ENCODE measurements at places on chromosomes 3 and 15. TPM values are rescaled to one million over a fixed set of nuclear protein-coding genes. Genes with fewer than 3 reads are reported as not detected.

Gene RFT1
- total RNA-seq = 33.9 TPM

Gene LARP6
- 113 TPM for total RNA-seq

Gene MUC20
- total RNA-seq = not detected

DNA sequence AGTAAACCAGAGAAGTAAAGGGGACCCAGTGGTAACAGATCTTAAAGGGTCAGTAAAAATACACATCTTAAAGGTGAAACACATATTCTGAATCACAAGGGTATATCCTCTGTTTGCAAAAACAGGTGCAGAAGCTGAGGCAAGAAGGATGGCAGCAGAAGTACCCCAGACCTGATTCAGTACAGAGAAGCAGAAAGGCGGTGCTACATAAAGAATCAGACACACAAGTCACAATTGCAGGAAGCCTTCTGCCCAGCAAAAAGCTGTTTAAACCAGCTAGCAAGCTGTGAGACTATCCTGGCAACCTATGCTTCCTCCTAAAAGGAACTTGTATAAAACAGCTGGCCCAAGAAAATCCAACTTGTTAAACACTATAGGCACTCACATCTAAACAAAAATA lies 49.4 kb downstream of the ZNF280D start:
- no peaks in the 10 kb centered on the region for H3K4me1 ChIP-seq
- no peaks in the 10 kb centered on the region for H3K27me3 ChIP-seq
- no peak overlapping the region for H3K4me3 ChIP-seq

DNA sequence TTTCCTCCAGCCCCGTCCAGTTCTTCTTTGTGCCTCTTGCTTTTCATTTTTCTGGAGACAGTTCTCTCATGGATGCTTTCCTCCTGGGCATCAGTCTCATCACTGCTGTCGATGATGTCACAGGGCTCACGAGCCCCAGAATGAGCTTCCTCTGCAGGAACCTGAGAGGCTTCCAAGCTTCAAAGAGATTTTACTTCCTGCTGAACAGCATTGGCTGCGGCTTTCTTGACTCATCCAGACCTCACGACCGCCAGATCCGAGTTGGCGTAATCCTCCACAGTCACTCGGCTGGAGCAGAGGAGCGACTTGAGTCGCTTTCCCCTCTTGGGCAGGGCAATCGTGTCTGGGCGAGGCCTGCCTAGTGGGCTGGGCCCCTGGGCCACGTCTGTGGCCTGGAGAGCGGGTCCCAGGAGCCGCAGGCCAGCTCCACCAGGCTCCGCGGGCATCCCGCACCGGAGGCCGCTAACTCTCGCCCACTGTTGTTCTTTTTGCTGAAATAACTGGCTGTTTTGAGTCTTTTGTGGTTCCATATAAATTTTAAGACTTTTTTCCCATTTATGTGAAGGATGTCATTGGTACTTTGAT lies 20.8 kb upstream of the FAN1 start:
- H3K27me3 ChIP-seq = peaks cover 19% of the 10 kb centered on the region
- H3K4me3 ChIP-seq = no peak overlapping the region
- H3K36me3 ChIP-seq = no peaks in the 10 kb centered on the region
- DNase-seq = no peak

DNA sequence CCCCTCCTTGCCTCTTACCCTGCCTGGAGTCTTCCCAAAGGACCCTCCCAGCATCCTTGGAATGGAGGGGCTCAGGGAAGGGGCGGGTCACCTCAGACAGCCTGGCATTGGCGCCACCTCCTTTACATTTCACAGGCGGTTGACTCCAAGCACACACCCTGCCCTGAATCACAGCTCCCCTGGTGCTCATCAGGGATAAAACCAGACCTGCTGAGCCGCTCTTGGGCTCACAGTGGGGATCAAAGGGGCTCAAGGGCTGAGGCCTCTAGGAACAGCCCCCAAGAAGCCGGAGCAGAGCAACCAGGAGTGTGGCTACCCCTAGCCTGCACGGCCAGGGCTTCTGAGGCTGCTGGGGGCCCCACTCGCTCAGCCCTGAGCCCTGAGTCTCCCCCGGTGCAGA lies 16.6 kb downstream of the LINGO1 start:
- H3K36me3 ChIP-seq = no peaks in the 10 kb centered on the region
- peaks cover 19% of the 10 kb centered on the region for H3K27me3 ChIP-seq
- no peak overlapping the region for H3K4me3 ChIP-seq
- H3K4me1 ChIP-seq = no peaks in the 10 kb centered on the region
- no peak overlapping the region for H3K27ac ChIP-seq

- no peak for DNase-seq
- H3K27me3 ChIP-seq = no peaks in the 10 kb centered on the region
- no peaks in the 10 kb centered on the region for H3K36me3 ChIP-seq
- H3K4me3 ChIP-seq = no peak overlapping the region
- H3K27ac ChIP-seq = no peak overlapping the region
Observed at GRCh38 chr3:73448041-73448440, 176.7 kb downstream of the PDZRN3 start.

DNA sequence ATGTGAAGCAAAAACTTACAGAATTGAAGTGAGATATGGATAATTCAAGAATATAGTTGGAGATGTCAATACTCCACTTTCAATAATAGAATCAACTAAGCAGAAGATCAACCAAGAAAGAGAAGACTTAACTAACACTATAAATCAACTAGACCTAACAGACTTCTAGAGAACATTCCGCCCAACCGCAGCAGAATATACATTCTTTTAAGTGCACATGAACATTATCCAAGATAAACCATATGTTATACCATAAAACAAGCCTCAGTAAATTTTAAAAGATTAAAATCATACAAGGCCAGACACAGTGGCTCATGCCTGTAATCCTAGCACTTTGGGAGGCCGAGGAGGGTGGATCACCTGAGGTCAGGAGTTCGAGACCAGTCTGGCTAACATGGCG lies 5.5 kb upstream of the TEX55 start:
- peaks cover 4% of the 10 kb centered on the region for H3K27me3 ChIP-seq
- no peak overlapping the region for H3K4me3 ChIP-seq
- H3K36me3 ChIP-seq = no peaks in the 10 kb centered on the region
- no peak overlapping the region for H3K27ac ChIP-seq
- no peak for DNase-seq

GRCh38 chr3:197456261-197457091 lies 99.3 kb downstream of the BDH1 start:
- peak overlapping the region; percentile 88 for H3K4me3 ChIP-seq
- peaks cover 30% of the 10 kb centered on the region for H3K4me1 ChIP-seq
- H3K36me3 ChIP-seq = no peaks in the 10 kb centered on the region
- DNase-seq = peak; percentile 89

- peaks cover 2% of the 10 kb centered on the region for H3K27me3 ChIP-seq
- H3K4me1 ChIP-seq = no peaks in the 10 kb centered on the region
- DNase-seq = no peak
- no peak overlapping the region for H3K4me3 ChIP-seq
Observed at GRCh38 chr3:148796799-148797198, 30.8 kb upstream of the CPB1 start.

DNA sequence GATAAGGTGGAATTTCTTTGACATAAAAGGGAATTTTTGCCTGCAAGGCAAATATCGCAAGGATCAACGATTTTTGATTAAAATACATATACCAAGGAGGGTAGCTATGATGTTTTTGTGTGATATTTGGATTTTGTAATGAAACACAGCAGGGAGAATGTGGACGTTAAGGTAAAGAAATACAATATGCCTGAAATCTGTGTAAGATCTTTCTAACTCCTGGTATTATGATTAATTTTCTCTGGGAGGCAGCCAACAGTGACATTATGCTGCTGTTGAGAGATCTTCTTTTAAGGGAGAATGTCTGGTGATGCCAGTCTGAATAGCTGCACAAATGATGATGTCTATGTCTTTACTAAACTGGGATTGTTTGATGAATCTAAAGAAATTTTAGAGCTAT lies 972.2 kb downstream of the SQOR start:
- no peak overlapping the region for H3K27ac ChIP-seq
- DNase-seq = no peak
- H3K4me3 ChIP-seq = no peak overlapping the region
- H3K36me3 ChIP-seq = no peaks in the 10 kb centered on the region

All from HFFc6 (cell line).